ENCODE measurements at places on chromosomes 6 and 20.
A peak's percentile ranks its signal among the peaks of the same experiment; 100 is the strongest.

GRCh38 chr6:139648430-139649000 is 274.1 kb upstream of the CITED2 start:
- DNase-seq, result no peak

GRCh38 chr20:36745234-36745926 is 510 bp downstream of the NDRG3 start:
- DNase-seq, result peak; percentile 65

DNA sequence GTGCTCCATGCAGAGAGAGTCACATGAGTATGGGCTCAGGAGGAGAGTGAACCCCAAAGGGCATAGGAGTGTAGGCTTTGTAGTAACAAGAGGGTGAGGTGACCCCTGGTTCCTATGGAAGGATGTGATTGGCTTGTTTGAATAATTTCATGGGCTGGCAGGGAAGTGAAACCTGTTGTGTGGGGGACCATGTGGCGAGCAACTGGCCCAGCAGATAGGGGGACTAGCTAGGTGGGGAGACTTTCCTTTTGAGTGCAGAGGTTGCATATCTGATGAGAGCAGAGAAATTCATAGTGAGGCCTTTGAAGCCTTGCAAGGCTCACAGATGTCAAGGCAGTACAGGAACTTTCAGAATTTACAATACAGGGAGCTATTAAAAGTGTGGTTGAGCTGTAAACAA is 247.9 kb upstream of the SLC35B3 start:
- DNase-seq, result no peak

DNA sequence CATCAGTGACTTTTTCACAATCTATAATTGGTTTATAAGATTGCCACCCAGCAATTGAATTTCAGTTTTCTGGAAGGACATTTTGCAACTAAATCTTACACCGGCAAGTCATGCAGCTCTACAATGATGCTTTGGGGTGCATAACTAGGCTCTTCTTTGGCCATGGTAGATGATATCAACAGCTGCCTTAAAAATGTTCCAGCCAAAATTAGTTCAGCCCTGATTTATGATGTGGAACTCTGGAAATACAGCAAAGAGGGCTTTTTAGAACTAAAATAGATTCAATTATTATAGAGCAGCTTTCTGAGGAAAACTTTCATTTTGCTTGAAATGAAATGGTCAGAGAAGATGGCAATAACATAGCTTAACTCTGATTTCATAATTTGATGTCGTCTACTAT is 18.4 kb upstream of the MCM9 start:
- DNase-seq, result no peak

GRCh38 chr20:55439070-55439469 is 566.2 kb downstream of the CBLN4 start:
- no peak for DNase-seq

DNA sequence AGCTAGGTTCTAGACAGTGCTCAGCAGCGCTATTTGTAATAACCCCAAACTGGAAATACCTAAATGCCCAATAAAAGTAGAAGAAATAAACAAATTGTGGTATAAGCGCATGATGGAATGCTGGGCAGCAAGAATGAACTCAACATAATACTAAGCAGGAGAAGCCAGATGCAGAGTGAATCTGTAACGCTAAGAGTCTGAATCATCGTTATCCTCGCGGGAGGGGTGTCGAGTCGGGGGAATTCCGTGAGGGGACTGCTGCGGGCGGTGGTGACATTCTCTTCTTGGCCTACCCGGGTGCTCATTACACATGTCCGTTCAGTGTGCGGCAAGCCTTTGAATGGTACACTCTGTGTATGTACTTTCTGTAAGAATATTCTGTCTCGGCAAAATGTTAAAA is 83.7 kb downstream of the SULF2 start:
- DNase-seq, result peak; percentile 13

DNA sequence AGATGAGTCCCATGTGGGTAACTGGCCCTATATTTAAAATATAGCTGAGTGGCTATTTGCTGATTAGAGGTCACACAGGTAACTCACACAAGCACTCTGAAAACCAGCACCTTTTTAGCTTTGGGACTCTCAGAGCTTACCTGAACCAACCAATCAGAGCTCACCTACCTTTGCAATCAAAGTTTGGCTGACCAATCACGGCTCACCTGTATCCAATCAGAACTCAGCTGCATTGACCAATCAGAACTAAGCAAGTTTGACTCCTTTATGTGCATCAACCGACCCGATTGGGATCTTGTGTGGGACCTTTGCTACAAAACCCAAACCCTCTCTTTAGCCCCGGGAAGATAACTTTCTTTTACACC is 106.8 kb upstream of the NXT1 start:
- no peak for DNase-seq

GRCh38 chr6:113047932-113048331 is 700.8 kb downstream of the RFPL4B start:
- DNase-seq, result no peak

DNA sequence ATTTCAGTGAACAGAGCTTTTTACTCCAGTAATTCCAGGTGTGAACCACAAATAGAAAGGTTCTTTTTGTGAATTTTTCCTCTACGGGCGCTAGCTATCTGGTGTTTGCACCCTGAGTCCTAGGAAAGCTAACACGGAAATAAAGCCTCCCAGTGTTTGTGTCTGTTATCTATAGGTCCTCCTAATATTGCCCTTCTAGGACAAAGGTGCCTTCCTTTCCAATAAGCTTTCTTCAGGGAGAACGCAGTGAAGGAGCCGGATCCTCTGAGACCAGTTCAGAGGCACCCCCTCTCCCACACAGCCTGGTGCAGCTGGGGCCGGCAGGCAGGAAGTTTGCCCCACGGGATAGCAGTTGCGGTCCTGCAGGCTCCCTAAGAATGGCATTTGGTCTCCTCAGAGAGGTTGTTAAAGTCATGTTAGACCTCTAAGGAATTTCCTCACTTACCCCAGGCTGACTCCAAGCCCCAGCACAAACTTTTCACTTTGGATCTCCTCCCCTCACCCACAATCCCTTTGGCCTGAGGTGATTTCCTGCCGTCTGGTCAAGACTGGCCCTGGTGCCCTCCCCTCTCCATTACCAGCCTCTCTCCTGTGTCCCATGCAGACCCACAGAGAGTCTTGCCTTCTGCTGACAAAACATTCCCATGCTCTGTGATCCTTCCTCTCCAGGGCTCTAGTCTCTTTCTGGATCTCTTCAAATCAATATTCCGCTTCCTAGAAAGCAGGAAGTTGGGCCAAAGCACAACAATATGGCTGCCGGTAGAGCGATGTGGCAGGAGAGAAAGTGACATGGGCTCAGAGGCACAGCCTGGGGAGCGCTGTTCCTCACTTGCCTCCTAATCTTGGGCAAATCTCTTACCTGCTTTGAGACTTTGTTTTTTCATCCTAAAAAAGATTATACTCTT is 126.0 kb downstream of the MOXD1 start:
- no peak for DNase-seq

- no peak for DNase-seq
Measured at GRCh38 chr6:13355999-13356785, 27.9 kb upstream of the TBC1D7 start.

GRCh38 chr20:57308451-57309271 is 20.9 kb upstream of the SPO11 start:
- DNase-seq, result no peak

DNA sequence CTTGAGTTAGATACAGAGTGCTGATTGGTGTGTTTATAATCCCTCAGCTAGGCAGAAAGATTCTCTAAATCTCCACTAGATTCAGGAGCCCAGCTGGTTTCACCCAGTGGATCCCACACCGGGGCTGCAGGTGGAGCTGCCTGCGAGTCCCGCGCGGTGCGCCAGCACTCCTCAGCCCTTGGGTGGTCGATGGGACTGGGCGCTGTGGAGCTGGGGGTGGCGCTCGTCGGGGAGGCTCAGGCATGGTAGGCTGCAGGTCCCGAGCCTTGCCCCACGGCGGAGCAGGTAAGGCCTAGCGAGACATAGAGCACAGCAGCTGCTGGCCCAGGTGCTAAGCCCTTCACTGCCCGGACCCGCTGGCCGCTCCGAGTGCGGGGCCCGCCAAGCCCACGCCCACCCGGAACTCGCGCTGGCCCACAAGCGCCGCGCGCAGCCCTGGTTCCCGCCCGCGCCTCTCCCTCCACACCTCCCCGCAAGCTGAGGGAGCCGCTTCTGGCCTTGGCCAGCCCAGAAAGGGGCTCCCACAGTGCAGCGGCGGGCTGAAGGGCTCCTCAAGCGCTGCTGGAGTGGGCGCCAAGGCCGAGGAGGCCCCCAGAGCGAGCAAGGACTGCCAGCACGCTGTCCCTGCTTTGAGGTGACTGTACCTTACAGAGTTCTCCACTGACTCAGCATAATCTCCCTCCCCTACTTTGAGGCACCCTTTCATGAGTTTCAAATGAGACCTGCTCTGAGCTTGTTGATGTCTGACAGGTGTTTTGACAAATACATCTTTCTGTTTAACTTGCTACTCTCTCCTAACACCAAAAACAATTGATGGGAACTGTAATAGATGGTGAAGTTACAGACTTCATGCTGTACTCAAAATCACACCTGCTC is 3.9 kb upstream of the SSR1 start:
- no peak for DNase-seq

DNA sequence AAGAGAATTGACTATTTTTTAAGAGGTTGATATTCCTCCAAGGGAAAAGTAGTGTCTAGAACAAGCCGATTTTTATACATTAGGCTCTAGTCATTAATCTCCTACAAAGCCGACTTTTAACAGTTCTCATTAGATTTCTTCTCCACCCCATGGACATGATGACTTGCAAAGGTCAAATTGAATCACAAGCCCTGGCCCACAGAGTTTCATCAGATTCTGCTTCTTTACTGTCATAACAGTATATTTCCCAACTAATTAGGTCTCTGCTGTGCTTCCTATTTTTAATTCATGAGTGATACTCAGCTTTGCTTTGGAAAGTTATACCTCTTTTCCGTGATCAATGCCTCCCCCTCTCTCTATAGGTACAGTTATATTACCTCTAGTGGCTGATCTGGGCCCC is 90.6 kb upstream of the ADGRB3 start:
- no peak for DNase-seq

GRCh38 chr6:137958811-137959565 is 91.9 kb downstream of the TNFAIP3 start:
- no peak for DNase-seq

DNA sequence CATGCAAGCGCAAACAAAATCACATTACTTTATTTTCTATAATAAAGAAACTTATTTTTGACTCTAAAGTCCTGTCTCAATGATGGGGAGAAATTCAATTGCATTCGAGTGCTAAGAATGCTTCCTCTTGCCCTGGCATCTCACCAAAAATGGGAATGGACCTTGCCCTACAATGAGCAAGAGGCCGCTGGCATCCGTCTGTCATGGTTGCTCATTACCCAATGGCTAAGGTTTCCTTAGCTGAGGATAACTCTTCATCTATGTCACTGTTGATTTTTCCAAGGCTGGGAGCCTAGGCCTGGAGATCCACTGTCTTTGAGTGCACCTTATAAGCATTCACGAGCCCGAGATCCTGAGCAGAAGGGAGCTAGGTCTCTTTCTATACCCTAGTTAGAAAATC is 471.3 kb upstream of the NRSN1 start:
- no peak for DNase-seq

- DNase-seq, result no peak
Measured at GRCh38 chr6:36066817-36067216, 39.2 kb downstream of the MAPK14 start.

- no peak for DNase-seq
Measured at GRCh38 chr20:34755367-34755766, 51.2 kb downstream of the TP53INP2 start.

DNA sequence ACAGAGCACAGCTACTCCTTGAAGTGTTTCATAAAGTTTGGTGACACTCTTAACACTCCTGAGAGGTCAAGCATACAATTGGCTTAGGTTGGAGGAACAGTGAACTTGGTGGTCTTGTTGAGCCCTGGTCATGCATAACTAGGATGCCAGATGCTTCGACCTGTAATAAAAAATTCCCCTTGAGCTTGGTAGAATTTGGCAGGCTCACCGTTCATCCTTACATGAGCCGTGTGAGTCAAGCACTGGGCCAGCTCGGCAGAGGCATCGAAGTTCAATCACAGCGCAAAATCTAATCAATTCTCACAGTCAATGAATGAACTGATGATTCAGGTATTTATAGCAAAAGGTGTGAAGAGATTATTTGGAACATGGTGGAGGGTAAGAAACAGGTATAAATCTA is 33.7 kb downstream of the CYP24A1 start:
- DNase-seq, result no peak

- no peak for DNase-seq
Measured at GRCh38 chr6:101806241-101806640, 412.7 kb downstream of the GRIK2 start.

DNA sequence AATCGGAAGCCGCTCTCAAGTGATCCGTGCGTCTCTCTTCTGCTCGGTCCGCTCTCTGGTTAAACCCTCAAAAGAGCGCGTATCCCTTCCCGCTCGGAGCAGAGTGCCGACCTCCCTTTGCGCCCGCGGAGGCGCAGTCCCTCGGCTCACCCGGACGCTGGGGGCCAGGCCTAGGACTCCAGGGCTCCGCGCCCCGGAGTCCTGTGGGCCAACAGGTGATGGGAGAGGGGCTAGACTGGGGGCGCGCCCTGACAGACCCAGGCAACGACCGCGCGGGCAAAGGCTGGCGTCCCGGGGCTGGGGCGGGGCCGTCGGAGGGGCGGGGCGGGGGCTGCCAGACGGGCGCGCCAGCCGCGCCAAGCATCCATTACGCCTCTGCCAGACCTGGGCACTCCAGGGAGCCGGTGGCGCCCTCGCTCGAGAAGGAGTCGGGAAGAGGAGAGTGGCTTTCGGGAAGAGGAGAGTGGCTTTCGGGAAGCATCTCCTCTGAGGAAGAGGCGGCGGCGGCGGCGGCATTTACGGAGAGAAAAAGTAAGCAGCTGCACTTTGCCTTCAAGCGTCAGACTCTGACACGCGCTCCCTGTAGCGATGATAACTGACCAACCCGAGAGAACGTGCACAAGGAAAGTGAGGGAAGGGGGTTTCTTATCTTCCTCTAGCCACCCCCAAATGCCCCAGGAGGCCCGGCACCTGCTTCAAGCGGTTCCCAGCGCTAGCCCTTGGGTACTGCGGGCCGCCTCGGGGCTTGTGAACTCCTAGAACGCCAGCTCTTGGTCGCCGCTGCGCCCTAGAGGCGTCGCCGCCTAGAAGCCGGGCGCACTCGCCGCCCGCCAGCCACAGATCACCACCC is 2.6 kb downstream of the EPHA7 start:
- peak; percentile 48 for DNase-seq

GRCh38 chr6:74931558-74931957 is 274.3 kb downstream of the COL12A1 start:
- DNase-seq, result no peak

GRCh38 chr20:20102716-20103258 is 50.5 kb downstream of the CFAP61 start:
- DNase-seq, result no peak

- no peak for DNase-seq
Measured at GRCh38 chr6:113735491-113735890, 121.7 kb upstream of the MARCKS start.

GRCh38 chr6:131244942-131245341 is 109.7 kb downstream of the AKAP7 start:
- DNase-seq, result no peak
